Colonic mucosa (tissue), 4 donors: ENCODE measurements at places on chromosomes 2 and 18.

DNA sequence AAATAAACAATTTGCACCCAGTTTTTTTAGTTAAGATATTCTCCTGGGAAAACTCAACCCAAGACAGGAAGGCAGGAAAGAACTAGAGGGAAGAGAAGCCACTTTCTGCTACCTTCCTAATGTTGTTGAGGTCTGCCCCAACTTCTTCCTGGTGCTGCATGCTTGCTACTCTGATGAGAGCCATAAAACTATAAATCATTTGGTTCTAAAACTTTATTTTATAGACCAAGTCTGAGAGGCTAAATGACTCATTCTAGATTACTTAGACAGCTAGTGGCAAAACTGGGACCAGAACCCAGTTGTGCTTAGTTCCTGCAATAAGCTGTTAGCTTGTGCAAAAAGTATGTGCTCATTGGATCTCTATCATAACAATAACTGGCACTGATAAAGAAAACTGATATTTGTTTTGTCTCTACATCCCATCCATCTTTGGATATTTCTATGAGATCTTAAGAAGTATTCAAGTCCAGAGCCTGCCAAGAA lies 344.9 kb upstream of the SLC14A2 start:
- DNase-seq = no peak

DNA sequence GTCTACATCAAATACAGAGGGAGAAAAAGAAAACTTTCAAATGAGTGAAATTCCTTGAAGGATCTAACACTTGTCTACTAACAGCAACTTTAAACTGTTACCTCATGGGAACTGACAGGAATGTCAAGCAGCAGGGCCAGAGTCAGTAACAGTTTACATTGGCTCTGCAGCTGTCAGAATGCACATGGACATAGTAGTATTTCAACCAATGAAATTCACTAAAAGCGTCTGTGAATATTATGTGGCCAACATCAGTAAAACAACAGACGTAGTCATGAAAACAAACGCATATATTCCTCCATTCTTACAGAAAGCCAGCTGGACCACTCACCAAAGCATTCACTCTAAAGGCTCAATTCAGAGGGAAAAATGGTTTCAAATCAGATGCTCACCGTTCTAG lies 79.3 kb upstream of the RNU4ATAC start:
- no peak for DNase-seq

GRCh38 chr2:160399880-160400279 lies 93.7 kb downstream of the RBMS1 start:
- DNase-seq = no peak

DNA sequence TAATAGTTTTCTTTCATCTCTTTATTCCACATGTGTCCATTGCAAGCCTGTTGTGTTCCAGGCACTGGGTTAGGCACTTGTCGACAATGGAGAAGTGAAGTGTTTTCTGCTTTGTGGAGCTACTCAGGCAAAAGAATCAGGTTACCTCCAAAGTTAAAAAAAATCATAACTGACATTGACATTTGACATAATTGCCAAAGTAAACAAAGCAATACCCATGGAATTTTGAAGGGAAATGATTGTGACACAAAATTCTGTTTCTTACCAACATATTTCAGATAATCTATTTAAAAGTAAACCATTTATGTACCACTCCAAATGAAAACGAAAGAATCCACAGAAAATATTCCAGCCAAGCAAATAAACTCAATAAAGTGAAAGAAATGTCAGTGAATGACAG lies 6.4 kb upstream of the TGFA start:
- DNase-seq = no peak

DNA sequence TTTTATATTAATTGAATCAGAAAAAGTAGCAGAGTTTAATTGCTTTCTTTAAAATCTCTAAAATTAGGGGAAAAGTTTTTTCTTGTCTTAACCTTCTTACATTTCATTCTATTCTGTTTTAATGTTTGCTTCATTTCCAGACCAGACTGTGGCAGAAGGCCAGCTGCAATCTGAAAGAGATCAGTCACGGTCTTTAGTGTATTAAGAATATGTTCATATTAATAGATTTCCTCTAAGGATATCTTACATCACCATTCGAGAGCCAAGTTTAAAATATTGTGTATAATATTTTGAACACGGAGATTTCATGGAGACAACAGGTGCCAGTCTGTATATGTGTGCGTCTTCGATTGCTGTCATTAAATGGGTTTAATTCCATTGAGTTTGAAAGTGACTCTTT lies 230.9 kb upstream of the ZSWIM2 start:
- DNase-seq = no peak

- DNase-seq = no peak
These were observed 81.3 kb upstream of the PIK3C3 start for GRCh38 chr18:41873730-41874129.

GRCh38 chr2:239380831-239381708 lies 19.8 kb downstream of the HDAC4 start:
- DNase-seq = no peak

DNA sequence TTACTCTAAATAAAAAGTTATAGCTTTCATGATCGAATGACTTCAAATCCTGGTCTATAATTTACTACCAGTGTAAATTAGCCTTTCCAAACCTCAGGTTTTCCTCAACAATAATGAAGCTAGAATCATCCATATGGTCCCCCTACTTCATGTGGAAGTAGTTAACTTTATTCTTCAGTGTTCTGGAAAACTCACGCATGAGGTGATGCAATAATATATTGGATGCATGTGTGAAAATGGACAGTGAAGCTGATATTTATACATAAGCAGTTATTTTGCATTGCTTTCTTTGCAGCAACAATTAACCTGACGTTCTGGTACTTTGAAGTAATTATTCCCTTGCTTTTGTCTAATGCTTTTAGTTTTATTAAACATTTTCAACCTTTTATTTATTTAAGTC lies 18.6 kb upstream of the UNC80 start:
- no peak for DNase-seq

DNA sequence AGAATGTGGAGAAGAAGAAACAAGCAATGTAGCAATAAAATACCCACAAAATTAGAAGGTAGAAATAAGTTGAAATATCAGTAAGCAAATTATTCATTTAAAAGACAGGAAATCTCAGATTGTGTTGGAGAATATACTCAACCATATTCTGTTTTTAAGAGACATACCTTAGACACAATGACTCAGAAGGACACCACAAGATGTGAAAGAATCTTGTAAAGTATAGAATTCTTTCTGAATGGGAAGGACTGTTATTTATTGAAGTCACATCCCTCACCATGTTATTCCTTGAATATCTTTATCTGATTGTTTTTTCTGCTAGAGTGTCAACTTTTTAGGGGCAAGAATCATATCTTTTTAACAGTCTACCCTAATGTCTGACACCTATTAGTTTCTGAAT lies 50.4 kb downstream of the CTAGE1 start:
- no peak for DNase-seq

- DNase-seq = no peak
These were observed 29.4 kb upstream of the RTTN start for GRCh38 chr18:70234667-70235459.

GRCh38 chr18:61821748-61822147 lies 71.1 kb downstream of the RNF152 start:
- DNase-seq = no peak

- no peak for DNase-seq
These were observed 156.1 kb downstream of the CDH20 start for GRCh38 chr18:61489334-61489733.

GRCh38 chr18:79515944-79516351 lies 120.2 kb downstream of the NFATC1 start:
- DNase-seq = peak; percentile 16

- no peak for DNase-seq
These were observed 29.3 kb downstream of the MBP start for GRCh38 chr18:77103187-77103850.

GRCh38 chr18:66931010-66931409 lies 327.1 kb upstream of the CDH19 start:
- no peak for DNase-seq

DNA sequence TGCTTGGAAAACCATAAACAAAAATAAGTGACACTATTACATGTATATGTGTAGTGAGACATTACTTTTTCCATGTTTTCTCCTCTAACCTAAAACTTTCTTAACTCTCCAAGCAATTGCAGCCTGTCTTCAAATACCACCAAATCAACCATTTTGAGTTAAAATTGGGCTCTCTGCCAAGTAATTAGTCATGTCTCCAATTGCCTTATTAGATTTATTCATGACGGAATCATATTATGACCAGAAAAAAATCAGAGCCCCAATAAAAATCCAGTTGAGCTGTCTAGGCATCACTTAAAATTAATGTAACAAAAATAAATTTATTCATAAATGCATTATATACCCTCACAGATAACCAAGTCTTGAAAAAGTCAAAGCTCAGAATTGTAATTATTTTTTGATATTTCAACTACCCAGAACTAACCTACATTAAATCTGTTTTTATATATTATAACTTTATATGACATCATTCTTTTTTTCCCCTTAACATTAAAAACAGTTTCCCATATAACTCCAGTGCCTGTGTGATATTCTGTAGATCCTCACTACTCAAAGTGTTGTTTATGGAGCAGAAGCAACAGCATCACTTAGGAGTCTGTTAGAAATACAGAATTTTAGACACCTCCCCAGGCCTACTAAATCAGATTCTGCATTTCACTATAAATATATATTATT lies 157.0 kb downstream of the ERBB4 start:
- DNase-seq = no peak

DNA sequence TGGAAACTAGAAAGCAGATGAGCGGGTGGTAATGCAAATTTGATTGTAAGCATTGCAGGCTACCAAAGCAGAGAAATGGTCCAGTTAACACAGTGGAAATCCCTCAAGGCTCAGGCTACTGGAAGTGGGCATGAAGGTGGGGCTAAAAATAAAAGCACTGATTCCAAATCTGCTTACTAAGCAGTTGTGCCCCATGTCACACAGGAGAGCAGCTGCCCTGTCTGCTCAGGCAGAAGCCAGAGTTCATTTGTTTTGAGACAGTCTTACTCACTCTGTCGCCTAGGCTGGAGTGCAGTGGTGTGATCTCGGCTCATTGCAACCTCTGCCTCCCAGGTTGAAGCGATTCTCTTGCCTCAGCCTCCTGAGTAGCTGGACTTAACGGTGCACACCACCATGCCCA lies 42.5 kb upstream of the TSPYL6 start:
- no peak for DNase-seq
